ENCODE measurements at places on chromosomes 7 and 10.

GRCh38 chr7:98877692-98878364 lies 504 bp upstream of the TRRAP start:
- no peak for DNase-seq

- DNase-seq = no peak
Observed at GRCh38 chr10:6034371-6034770, 27.8 kb downstream of the IL2RA start.

- no peak for DNase-seq
Observed at GRCh38 chr7:1362301-1362700, 97.0 kb downstream of the MICALL2 start.

- DNase-seq = peak; percentile 50
Observed at GRCh38 chr7:130831817-130832481, 97.9 kb upstream of the KLF14 start.

GRCh38 chr7:99102361-99102760 lies 41.5 kb downstream of the SMURF1 start:
- DNase-seq = no peak

GRCh38 chr10:46323176-46323575 lies 36.4 kb downstream of the ANTXRL start:
- no peak for DNase-seq

- no peak for DNase-seq
Observed at GRCh38 chr10:22317771-22318565, 1.8 kb downstream of the COMMD3 start.
